Esophagus squamous epithelium (tissue), 5 donors: ENCODE measurements at places on chromosomes 6 and 20.

GRCh38 chr6:114304304-114304887 is 38.4 kb downstream of the HS3ST5 start:
- DNase-seq, result no peak

GRCh38 chr6:126033696-126034095 is 47.4 kb downstream of the TRMT11 start:
- DNase-seq, result no peak

DNA sequence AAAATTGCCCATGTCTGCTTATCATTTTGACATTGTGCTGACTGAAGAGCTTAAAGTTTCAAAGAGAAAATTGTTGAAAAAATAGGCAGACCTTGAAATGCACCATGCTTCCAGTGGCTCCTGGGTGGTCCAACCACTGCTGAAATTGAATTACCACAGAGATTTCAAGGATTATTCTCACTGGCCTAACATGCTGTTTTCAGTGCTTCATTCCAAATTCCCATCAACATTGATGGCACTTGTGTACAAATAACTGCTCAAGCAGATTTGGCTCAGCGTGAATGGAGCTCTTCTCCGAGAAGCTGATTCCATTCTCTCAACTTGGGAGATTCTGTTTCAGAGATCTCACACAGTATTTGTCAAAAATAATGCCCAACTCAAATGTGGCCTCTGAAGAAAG is 75.5 kb downstream of the LAMA4 start:
- DNase-seq, result no peak

DNA sequence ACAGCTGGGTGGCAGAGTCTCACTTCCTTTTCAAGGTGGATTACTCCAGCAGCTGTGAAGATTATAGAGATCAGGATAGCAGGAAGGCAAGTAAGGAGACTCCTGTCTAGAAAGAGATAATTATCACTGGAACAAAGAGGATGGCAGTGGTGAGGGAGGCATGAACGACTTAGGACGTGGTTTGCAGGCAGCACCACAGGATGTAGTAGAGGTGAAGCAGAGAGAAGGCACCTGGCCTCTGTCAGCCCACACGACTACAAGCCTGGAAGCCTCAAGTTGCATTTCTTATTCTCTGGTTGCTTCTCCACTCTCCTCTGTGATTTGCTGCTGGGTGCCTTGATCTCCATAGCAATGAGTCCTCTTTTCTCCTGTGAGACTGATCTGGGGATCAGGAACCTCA is 62.7 kb downstream of the TSHZ2 start:
- DNase-seq, result no peak

- no peak for DNase-seq
Observed at GRCh38 chr6:79421707-79422484, 115.3 kb downstream of the LCA5 start.
